WTC11 (cell line): ENCODE measurements at places on chromosomes 12 and 14. TPM values are rescaled to one million over a fixed set of nuclear protein-coding genes. Genes with fewer than 3 reads are reported as not detected.

KLHDC1 gene
- total RNA-seq, result 0.16 TPM in 1 of 3 replicates, not detected in the others

FGF23 gene
- total RNA-seq, result 0.24 to 0.82 TPM (median 0.60 TPM) in 3 replicates

PLEKHH1 gene
- 45.4 to 49.8 TPM (median 48.3 TPM) in 3 replicates for total RNA-seq

TEX52 gene
- total RNA-seq, result not detected in 3 replicates

PAWR gene
- 397 to 512 TPM (median 493 TPM) in 3 replicates for total RNA-seq

CDKN3 gene
- total RNA-seq, result 55.4 to 62.0 TPM (median 57.0 TPM) in 3 replicates

MAP1LC3B2 gene
- total RNA-seq, result 2.2 to 3.0 TPM (median 2.5 TPM) in 3 replicates

AQP2 gene
- total RNA-seq, result not detected in 3 replicates

RILPL1 gene
- total RNA-seq, result 8.2 to 10.6 TPM (median 10.1 TPM) in 3 replicates

CD163L1 gene
- 0.26 to 1.0 TPM (median 0.32 TPM) in 3 replicates for total RNA-seq

EML1 gene
- 10.9 to 16.1 TPM (median 11.4 TPM) in 3 replicates for total RNA-seq

PLEKHA5 gene
- 53.4 to 61.1 TPM (median 57.1 TPM) in 3 replicates for total RNA-seq

RAD9B gene
- 0.09 to 0.32 TPM in 2 of 3 replicates, not detected in the other for total RNA-seq

PROX2 gene
- 0.04 to 0.27 TPM in 2 of 3 replicates, not detected in the other for total RNA-seq

ANO4 gene
- 1.8 to 2.6 TPM (median 2.2 TPM) in 3 replicates for total RNA-seq

PTPN21 gene
- total RNA-seq, result 7.5 to 9.4 TPM (median 9.1 TPM) in 3 replicates

AREL1 gene
- 32.4 to 37.0 TPM (median 32.7 TPM) in 3 replicates for total RNA-seq

SSPN gene
- total RNA-seq, result 1.8 to 2.5 TPM (median 1.9 TPM) in 3 replicates

CBLN3 gene
- 0.94 to 2.1 TPM (median 1.5 TPM) in 3 replicates for total RNA-seq

KCNH5 gene
- 0.60 to 1.4 TPM (median 0.76 TPM) in 3 replicates for total RNA-seq

NR1H4 gene
- not detected in 3 replicates for total RNA-seq

OSGEP gene
- total RNA-seq, result 33.3 to 40.0 TPM (median 37.3 TPM) in 3 replicates

NGB gene
- 0.14 to 0.46 TPM (median 0.33 TPM) in 3 replicates for total RNA-seq

FERMT2 gene
- total RNA-seq, result 87.8 to 97.7 TPM (median 92.8 TPM) in 3 replicates

TRHDE gene
- 1.6 to 5.5 TPM (median 3.8 TPM) in 3 replicates for total RNA-seq

CCDC38 gene
- total RNA-seq, result 0.07 TPM in 1 of 3 replicates, not detected in the others

TIMM9 gene
- 47.3 to 55.4 TPM (median 51.1 TPM) in 3 replicates for total RNA-seq

STON2 gene
- total RNA-seq, result 43.0 to 69.2 TPM (median 45.2 TPM) in 3 replicates

BATF gene
- total RNA-seq, result 0.73 TPM in 1 of 3 replicates, not detected in the others

SAMD15 gene
- total RNA-seq, result 0.27 to 0.42 TPM (median 0.30 TPM) in 3 replicates

RNASE7 gene
- total RNA-seq, result not detected in 3 replicates

RNASE1 gene
- 3.4 to 6.2 TPM (median 4.7 TPM) in 3 replicates for total RNA-seq

SERPINA12 gene
- not detected in 3 replicates for total RNA-seq

SLC17A8 gene
- 0.05 to 0.26 TPM in 2 of 3 replicates, not detected in the other for total RNA-seq

CCDC196 gene
- not detected in 3 replicates for total RNA-seq

PIWIL1 gene
- total RNA-seq, result not detected in 3 replicates

ANKS1B gene
- total RNA-seq, result 5.4 to 6.7 TPM (median 5.8 TPM) in 3 replicates

CLEC7A gene
- total RNA-seq, result 0.09 to 0.92 TPM (median 0.48 TPM) in 3 replicates

GPR84 gene
- total RNA-seq, result 0.13 TPM in 1 of 3 replicates, not detected in the others

CCDC60 gene
- total RNA-seq, result 0.57 to 1.1 TPM (median 0.82 TPM) in 3 replicates

OR4K5 gene
- not detected in 3 replicates for total RNA-seq

IL23A gene
- 2.9 to 3.0 TPM (median 2.9 TPM) in 3 replicates for total RNA-seq

AQP6 gene
- 0.09 to 0.21 TPM (median 0.18 TPM) in 3 replicates for total RNA-seq
